ENCODE measurements at places on chromosomes 16 and 17.

DNA sequence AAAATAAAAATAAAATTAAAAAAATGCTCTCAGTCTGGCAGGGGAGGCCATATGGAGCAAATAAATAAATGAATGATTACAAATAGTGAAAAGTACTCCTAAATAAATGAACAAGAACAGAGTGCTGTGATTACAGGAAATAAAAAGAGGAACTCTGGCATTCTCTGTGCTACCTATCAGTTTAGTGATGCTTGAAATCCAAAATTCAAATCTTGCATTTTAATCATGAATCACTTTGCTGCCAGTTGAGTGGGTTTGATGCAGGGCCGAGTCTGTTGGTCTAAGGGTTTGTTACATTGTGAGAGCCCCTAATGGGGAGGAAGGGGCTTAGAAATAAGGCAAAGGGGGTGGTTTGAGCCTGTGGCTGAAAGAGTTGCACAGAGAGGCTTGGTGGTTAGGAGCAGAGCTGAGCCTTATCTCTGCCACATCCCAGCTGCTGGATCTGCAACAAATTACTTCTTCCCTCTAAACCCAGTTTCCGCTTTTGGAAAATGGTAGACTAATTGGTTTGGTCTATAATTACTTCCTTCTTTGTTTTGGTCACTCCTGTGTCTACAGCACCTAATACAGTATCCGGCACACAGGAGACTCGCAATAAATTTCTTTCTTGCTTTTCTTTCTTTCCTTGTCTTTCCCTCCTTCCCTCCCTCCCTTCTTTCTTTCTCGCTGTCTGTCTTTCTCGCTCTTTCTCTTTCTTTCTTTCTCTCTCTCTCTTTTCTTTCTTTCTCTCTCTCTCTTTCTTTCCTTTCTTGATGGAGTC, 6.3 kb upstream of the ABCC1 start:
- peak; percentile 68 for DNase-seq

- no peak for DNase-seq
Measured at GRCh38 chr16:66167564-66168291, 198.8 kb upstream of the CDH5 start.

GRCh38 chr17:65311261-65311660, 174.1 kb downstream of the RGS9 start:
- no peak for DNase-seq

- peak; percentile 27 for DNase-seq
Measured at GRCh38 chr16:24075931-24076716, 180.0 kb upstream of the CACNG3 start.

GRCh38 chr17:77089124-77089490, 51.7 kb upstream of the SEC14L1 start:
- DNase-seq, result peak; percentile 48

DNA sequence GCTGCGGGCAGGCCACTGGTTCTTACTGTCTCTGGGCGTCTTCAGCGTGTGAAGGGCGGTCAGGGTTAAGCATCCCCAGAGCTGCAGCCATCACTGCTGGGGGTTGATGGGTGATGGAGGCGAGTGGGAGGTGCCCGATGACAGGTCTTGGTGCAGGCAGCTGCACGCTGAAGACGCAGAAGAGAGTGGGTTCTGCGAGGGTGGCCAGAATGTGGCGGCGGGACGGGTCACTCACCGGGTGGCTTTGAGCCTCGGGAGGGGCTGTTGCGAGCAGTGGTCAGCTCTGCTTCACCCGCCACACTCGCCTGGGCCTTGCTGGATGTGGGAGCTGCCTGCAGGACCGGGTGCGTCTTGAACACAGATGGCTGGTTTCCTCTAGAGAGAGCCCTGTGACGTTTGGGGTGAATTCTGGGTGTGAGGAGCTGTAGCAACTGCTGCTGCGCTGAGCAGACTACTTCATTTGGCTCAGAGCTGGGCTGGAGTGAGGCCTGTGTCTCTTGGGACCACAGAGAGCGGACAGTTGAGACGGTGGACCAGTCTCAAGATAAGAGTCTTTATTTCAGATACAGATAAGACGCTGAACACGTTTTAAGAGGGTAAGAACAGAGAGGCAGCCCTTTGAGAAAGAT, 44.6 kb upstream of the ZNF750 start:
- no peak for DNase-seq

- DNase-seq, result no peak
Measured at GRCh38 chr16:75195811-75196790, 10.9 kb downstream of the CTRB2 start.

DNA sequence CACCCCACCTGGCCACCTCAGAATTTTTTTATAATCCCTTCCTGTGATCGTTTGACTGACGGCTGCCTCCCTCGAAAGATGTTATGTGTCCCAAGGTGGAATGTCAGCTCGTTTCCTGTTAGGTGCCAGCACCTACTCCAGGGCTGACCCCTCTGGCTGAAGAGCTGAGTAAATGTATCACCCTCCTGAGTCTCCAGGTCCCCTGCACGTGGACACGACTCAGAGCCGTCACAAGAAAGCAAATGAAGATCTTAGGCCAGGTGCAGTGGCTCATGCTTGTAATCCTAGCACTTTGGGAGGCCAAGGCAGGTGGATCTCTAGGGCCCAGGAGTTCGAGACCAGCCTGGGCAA, 273.2 kb downstream of the C16orf95 start:
- DNase-seq, result no peak

GRCh38 chr17:56313201-56313600, 159.9 kb downstream of the ANKFN1 start:
- no peak for DNase-seq

DNA sequence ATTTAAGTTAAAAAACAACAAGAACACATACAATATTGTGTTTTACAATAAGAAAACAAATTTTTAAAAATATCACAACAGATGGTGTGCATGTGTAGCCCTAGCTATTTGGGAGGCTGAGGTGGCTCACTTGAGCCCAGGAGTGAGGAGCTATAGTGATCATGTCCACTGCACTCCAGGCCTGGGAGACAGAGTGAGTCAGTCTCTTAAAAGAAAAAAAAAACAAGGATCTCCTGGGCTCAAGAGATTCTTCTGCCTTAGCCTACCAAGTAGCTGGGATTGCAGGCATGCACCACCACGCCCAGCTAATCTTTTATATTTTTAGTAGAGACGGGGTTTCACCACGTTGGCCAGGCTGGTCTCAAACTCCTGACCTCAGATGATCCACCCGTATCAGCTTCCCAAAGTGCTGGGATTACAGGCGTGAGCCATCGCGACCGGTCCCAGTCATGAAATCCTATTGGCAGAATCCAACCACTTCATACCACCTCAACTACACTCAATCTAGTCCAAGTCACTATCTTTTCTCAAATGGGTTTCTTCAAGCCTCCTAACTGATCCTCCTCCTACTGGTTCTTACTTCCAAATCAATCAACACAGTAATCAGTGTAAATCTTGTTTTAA, 55.0 kb downstream of the STH start:
- DNase-seq, result no peak

DNA sequence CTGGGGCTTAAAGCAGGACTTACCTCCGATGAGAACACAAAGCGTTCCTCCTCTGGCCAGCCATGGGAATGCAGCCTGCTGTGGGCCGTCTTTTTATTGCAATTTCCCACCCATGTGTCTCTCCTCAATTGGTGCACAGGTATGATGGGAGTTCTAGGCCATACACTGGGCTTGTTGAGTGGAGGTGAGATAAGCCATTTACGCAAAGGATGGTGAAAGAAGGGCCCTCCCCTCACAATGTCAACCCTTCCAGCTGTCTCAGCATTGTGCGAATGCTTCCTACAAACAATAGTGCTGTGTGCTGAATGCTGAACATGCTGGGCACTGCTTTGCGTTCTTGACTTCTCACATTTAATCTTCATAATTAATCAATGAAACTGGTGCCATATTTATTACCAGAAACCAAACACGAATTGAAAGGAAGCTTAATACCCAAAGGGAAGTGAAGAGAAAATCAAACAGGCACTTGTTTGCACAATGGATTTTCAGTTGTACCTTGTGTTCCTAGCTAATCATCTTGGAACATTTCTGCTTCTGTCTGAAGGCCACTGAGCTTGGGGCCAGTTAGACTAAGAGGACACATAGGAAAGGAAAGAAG, at the start of gene GP2:
Gene GP2 (minus strand): TSS at position 70 of the 598 bp plus-strand sequence. CDS start 1,082 bp downstream, outside the sequence.
- no peak for DNase-seq

DNA sequence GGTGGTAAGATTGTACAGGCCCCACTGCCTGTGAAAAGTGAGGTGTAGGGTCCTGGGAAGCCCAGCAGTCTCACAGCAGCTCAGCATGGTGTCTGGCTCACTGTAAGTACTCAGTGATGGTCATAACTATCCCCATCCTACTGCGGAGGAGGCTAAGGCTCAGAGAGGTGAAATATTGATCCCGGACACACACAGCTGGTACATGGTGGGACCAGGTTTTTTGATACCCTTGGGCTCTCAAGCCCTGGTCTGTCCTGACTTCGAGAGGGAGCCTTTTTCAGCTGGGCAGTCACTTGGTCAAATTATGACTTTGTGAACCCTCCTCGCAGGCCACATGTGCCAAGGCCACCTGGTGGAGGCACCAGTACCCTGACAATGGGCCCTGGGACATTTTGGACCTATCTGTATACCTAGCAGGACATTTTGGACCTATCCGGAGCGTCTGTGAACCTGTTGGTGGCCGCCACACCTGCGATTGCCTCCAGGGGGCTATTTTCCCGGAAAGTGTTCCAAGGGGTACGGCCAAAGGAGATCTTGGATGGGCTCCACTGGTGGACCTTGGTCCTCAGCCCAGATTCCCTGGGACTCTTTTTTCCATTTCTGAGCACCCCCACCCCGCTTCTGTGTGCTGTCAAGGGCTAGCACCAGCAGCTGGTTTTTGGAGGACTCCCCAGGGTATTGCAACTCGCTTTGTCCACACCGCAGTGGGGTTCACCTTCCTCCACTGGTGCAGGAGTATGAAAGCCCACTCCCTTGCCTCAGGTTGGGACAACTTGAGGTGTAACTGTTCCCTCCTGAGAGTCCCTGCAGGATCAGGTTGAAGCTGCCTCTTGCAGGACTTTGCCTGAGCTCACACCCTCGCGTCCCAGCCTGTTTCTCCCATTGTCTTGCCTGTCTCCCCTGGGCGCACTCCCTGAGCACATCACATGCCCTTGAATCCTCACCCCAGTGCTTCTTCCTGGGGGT, 83.6 kb upstream of the NKD1 start:
- DNase-seq, result no peak

- no peak for DNase-seq
Measured at GRCh38 chr17:41534899-41535546, 6.9 kb upstream of the KRT19 start.

- DNase-seq, result no peak
Measured at GRCh38 chr17:22273308-22273707, 581.0 kb downstream of the KCNJ18 start.

GRCh38 chr16:47258874-47259461, 115.2 kb upstream of the NETO2 start:
- DNase-seq, result peak; percentile 47

DNA sequence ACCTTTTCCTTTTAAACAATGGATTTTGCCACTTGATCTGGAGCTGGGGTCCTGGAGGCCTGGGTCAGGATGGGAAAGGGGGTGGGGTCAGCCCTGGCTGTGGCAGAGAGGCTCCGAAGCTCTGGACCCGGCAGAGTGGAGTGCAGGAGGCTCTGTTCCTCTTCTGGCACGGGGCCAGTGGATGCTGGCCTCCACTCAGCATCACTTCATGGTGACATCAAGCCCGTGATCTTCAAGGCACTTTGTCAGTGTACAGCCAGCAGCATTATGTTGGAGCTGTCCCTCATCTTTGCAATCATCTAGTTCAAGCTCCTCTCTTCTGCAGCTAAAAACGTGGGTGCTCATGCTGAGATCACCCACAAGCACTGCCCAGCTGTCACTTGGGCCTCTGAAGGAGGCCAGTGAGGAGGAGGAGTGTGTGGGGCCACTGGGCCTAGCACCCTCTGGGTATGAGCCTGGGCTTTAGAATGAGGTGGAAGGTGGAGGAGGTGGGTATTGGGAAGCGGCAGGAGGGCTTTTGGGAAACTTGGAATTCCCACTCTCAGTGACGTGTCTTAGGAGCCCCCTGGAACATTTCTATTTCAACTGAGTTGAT, 45.9 kb upstream of the MGAT5B start:
- no peak for DNase-seq

- no peak for DNase-seq
Measured at GRCh38 chr16:81601008-81601428, 156.4 kb downstream of the CMIP start.

DNA sequence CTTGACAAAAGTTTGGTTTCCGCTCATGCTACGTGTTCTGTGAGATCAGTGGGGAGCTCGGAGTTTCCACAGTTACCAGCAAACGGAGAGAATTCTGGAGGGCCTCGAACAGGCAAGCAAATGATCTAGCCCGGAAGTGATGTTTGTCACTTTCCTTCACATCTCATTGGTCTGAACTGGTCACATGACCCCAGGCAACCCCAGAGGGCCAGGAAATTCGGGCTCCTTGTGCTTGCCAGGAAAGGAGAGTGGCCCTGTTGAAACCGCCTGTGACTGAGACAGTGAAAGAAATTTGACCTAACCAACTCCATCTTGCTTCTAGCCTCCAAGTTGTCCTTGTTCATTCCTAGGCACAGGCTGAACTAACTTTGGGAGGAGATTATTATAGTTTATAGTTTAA, 23.0 kb downstream of the SPPL2C start:
- no peak for DNase-seq

- no peak for DNase-seq
Measured at GRCh38 chr16:49531931-49532840, 158.6 kb downstream of the C16orf78 start.

- DNase-seq, result no peak
Measured at GRCh38 chr17:43917348-43918025, 10.2 kb upstream of the MPP2 start.

DNA sequence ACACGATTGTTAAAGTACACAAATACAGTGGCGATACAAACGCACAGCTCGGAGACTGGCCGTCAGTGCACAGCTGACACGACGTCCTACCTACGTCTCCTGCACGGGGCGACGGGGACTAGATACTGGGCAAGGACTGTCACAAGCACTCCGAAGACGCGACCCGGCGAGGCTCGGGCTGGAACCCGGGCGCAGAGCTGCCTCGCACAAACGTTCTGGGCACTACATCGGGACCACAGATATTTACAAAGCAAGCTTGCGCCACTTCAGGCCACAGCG, 13.8 kb downstream of the SLC16A3 start:
- DNase-seq, result no peak

DNA sequence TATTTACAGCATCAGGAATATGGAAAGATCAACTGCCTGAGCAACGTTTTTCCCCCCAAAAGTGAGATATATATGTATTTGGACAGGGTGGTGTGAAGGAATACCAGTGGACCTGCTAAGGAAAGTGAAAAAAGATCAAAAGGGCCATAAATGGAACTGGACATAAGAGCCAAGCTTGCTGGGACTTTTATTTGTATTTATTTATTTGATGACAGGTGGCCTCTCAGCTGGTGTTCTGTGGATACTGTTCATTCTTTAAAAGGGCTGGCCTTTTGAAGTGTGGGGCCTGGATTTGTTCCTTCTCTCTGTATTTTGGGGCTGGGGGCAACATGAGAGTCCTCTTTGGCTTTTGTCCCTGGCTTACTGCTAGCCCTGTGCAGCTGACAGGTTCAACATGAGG, 306.6 kb upstream of the N4BP1 start:
- DNase-seq, result no peak

Measured in OCI-LY7 (cell line).